Natural killer cell (primary cell): ENCODE measurements at places on chromosomes 2 and 18. TPM values are rescaled to one million over a fixed set of nuclear protein-coding genes. Genes with fewer than 3 reads are reported as not detected.

GRCh38 chr2:36423619-36424120 lies 68.1 kb downstream of the CRIM1 start:
- H3K27ac ChIP-seq: no peak overlapping the region
- no peaks in the 10 kb centered on the region for H3K36me3 ChIP-seq
- H3K4me1 ChIP-seq: no peaks in the 10 kb centered on the region
- no peaks in the 10 kb centered on the region for H3K27me3 ChIP-seq

- H3K4me1 ChIP-seq: no peaks in the 10 kb centered on the region
- no peak for DNase-seq
Observed at GRCh38 chr2:176385219-176385759, 116.0 kb downstream of the MTX2 start.

- H3K4me1 ChIP-seq: no peaks in the 10 kb centered on the region
- H3K27me3 ChIP-seq: no peaks in the 10 kb centered on the region
- no peak for DNase-seq
Observed at GRCh38 chr2:133086176-133086575, 416.2 kb upstream of the LYPD1 start.

GRCh38 chr2:105328281-105329196 lies 996 bp downstream of the TGFBRAP1 start:
- peaks cover 25% of the 10 kb centered on the region for H3K4me1 ChIP-seq
- H3K4me3 ChIP-seq: peak overlapping the region; percentile 62
- H3K27ac ChIP-seq: peak overlapping the region; percentile 67
- H3K27me3 ChIP-seq: no peaks in the 10 kb centered on the region
- no peaks in the 10 kb centered on the region for H3K36me3 ChIP-seq
- DNase-seq: peak; percentile 66

DNA sequence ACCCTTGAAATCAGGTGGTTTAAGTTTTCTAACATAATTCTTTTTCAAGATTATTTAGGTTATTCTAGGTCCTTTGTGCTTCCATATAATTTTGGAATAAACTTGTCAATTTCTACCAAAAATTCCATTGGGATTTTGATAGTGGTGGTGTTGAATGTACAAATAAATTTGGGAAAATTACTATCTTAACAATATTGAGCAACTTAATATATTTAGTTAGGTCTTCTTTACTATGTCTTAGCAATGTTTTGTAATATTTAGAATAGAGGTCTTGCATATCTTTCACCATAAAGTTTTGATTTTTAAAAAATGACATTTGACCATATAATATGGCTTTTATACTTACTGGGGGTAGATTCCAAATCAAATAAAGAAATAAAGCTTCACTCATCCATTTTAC lies 34.0 kb upstream of the CTIF start:
- no peak overlapping the region for H3K27ac ChIP-seq
- no peaks in the 10 kb centered on the region for H3K36me3 ChIP-seq
- peaks cover 2% of the 10 kb centered on the region for H3K27me3 ChIP-seq
- no peak overlapping the region for H3K4me3 ChIP-seq

DNA sequence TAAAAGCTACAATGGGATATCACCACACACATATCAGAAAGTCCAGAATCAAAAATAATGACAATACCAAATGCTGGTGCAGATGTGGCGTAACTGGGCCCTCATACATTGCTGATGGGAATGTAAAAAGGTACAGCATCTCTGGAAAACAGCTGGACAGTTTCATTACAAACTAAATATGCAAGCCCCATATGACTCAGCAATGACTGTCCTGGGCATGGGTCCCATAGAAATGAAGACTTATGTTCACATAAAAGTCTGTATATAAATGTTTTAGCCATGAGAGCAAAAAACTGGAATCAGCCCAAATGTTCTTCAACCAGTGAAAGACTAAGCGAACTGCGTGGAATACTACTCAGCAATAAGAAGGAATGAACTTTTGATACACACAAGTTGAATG lies 56.7 kb downstream of the ALPK2 start:
- H3K36me3 ChIP-seq: no peaks in the 10 kb centered on the region
- no peak overlapping the region for H3K4me3 ChIP-seq
- H3K27me3 ChIP-seq: no peaks in the 10 kb centered on the region
- no peak overlapping the region for H3K27ac ChIP-seq
- DNase-seq: no peak
- no peaks in the 10 kb centered on the region for H3K4me1 ChIP-seq

GRCh38 chr18:48805826-48806535 lies 144.8 kb downstream of the SMAD7 start:
- no peaks in the 10 kb centered on the region for H3K27me3 ChIP-seq
- DNase-seq: peak; percentile 10
- H3K4me3 ChIP-seq: no peak overlapping the region
- no peaks in the 10 kb centered on the region for H3K36me3 ChIP-seq
- H3K27ac ChIP-seq: no peak overlapping the region
- peaks cover 25% of the 10 kb centered on the region for H3K4me1 ChIP-seq

DNA sequence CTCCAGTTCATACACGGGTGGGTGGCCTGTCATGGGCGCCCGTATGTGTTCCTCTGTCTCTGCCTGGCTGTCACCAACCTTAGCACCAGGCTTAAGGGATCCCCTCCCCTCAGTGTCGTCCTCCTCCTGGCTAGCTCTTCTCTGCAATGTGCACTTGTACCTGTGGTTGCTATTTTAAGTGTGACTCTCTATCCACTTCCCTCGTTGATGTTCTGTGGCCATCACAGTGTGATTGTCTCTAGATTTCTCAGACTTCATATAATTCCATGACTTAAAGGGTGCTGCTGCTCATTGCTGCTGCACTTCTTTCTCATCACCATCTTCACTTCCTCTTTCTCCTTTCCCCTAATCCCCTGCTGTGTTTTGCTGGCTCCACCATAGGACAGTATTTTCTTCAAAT lies 143.4 kb downstream of the EML6 start:
- no peak overlapping the region for H3K4me3 ChIP-seq
- H3K27ac ChIP-seq: no peak overlapping the region
- H3K4me1 ChIP-seq: no peaks in the 10 kb centered on the region

DNA sequence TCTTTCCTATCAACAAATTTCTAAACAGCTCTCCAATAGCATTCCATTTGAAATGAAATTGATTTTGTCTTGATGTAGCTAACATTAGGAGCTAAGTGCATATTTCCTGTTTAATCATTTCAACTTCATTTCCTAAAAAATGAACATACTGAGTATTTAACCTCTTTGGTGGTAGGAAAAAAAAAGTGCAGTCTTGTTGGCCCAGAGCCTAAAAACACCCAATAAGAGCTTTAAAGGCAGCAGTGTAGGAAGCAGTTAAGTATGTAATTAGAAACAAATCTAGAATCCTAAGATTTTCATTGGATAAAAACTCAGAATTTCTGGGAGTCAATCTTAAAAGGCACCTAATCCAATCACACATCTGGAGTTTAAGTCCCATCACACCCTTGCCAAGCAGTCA lies 71.0 kb upstream of the RBMS1 start:
- H3K4me1 ChIP-seq: no peaks in the 10 kb centered on the region
- DNase-seq: no peak
- no peak overlapping the region for H3K4me3 ChIP-seq
- no peaks in the 10 kb centered on the region for H3K27me3 ChIP-seq
- H3K27ac ChIP-seq: no peak overlapping the region

- H3K36me3 ChIP-seq: no peaks in the 10 kb centered on the region
- no peaks in the 10 kb centered on the region for H3K27me3 ChIP-seq
- H3K4me1 ChIP-seq: peaks cover 62% of the 10 kb centered on the region
- H3K4me3 ChIP-seq: no peak overlapping the region
- DNase-seq: no peak
- H3K27ac ChIP-seq: peak overlapping the region; percentile 17
Observed at GRCh38 chr2:239220981-239221396, 179.8 kb downstream of the HDAC4 start.

- DNase-seq: no peak
- no peaks in the 10 kb centered on the region for H3K4me1 ChIP-seq
- no peak overlapping the region for H3K4me3 ChIP-seq
- H3K27me3 ChIP-seq: no peaks in the 10 kb centered on the region
Observed at GRCh38 chr2:238570391-238570790, 143.7 kb downstream of the ASB1 start.

DNA sequence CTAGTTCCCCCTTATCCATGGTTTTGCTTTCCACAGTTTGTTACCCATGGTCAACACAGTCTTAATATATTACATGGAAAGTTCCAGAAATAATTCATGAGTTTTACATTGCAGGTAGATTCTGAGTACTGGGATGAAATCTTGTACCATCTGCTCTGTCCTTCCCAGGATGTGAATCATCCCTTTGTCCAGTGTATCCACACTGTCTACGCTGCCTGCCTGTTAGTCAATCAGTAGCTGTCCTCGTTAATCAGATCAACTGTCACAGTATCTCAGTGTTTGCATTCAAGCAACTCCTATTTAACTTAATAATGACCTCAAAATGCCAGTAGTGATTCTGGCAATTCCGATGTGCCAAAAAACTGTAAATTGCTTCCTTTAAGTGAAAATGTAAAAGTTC lies 76.3 kb downstream of the DYNC1I2 start:
- H3K27me3 ChIP-seq: no peaks in the 10 kb centered on the region
- H3K4me3 ChIP-seq: no peak overlapping the region
- H3K36me3 ChIP-seq: peaks cover 4% of the 10 kb centered on the region
- H3K27ac ChIP-seq: no peak overlapping the region
- H3K4me1 ChIP-seq: no peaks in the 10 kb centered on the region
- DNase-seq: no peak

GRCh38 chr2:218286570-218287459 lies 5.5 kb downstream of the TMBIM1 start:
- peak overlapping the region; percentile 40 for H3K4me3 ChIP-seq
- H3K36me3 ChIP-seq: peaks cover 14% of the 10 kb centered on the region
- H3K4me1 ChIP-seq: peaks cover 92% of the 10 kb centered on the region
- DNase-seq: peak; percentile 96

- no peak for DNase-seq
- H3K4me1 ChIP-seq: no peaks in the 10 kb centered on the region
- no peaks in the 10 kb centered on the region for H3K36me3 ChIP-seq
- H3K4me3 ChIP-seq: no peak overlapping the region
- no peak overlapping the region for H3K27ac ChIP-seq
Observed at GRCh38 chr2:62844311-62845090, 139.0 kb downstream of the EHBP1 start.

DNA sequence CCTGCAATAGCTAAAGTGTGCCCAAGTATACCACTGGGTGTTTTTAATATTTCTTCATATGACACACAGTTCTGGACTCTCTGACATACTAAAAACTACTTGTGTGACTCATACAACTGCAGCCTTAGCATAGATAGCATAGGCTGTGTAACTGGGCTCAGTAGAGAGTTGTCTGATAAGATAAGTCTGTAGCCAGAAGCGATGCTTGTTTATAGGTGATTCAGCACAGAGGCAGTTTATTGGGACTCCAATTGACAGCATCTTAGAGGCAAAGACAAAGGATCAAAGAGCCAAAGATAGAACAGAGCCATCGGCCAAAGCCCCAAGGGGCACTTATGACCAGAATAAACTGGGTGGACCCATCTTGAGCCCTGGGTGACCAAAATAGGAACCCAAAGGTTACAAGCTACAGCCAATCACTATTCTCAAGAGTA lies 42.3 kb downstream of the AAK1 start:
- peaks cover 28% of the 10 kb centered on the region for H3K4me1 ChIP-seq
- DNase-seq: no peak
- no peak overlapping the region for H3K27ac ChIP-seq

GRCh38 chr2:141468761-141469160 lies 662.1 kb downstream of the LRP1B start:
- H3K27ac ChIP-seq: no peak overlapping the region
- no peaks in the 10 kb centered on the region for H3K36me3 ChIP-seq
- H3K27me3 ChIP-seq: no peaks in the 10 kb centered on the region
- no peaks in the 10 kb centered on the region for H3K4me1 ChIP-seq
- H3K4me3 ChIP-seq: no peak overlapping the region
- DNase-seq: no peak

DNA sequence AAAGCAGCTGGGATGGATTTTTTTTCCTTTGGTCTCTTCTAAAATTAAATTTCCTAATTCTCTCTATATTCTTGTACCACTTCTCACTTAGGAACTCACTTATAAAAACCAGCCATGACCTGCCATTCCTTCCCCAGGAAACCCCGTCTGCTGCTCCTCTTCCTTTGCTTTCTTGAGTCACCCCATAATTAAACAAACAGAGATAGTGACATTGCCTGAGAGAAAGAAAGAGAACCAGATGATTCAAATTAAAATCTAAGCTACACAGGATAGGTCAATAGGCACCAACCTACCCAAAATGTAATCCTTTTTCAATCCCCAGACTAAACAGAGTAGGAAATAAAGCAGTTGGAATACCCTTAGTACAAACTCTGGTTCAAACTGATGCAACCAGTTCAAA lies 9.7 kb downstream of the STK39 start:
- no peak overlapping the region for H3K27ac ChIP-seq
- H3K4me3 ChIP-seq: no peak overlapping the region
- peaks cover 29% of the 10 kb centered on the region for H3K4me1 ChIP-seq
- no peaks in the 10 kb centered on the region for H3K36me3 ChIP-seq

DNA sequence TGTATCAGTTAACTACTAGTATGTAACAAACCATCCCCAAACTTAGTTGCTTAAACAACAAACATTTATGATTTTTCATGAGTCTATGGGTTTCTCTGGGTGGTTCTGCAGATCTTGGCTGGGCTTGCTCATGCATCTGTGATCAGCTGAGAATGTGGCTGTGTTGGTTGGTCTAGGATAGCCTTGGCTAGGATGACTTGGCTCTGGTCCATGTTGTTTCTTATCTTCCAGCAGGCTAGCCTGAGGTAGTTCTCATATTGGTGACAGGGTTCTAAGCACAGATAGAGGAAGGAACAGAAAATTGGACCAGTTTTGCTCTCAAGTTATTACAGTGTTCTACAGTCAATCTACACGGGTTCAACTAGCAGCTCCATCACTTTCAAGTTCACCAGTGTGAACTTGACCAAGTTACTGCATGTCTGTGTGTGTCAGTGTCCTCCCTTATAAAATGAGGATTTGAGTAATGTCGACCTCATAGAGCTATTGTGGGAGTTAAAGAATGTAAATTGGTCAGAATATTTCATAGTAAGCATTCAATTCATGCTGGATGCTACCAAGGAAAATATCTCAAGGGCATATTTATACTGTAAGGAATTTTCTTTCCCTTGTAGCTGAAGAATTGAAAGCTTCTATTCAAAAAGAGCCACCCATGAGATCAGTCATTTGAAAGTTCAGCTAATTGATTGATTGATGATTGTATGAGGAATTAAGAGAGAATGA lies 65.3 kb downstream of the MYO3B start:
- DNase-seq: no peak
- no peak overlapping the region for H3K27ac ChIP-seq

DNA sequence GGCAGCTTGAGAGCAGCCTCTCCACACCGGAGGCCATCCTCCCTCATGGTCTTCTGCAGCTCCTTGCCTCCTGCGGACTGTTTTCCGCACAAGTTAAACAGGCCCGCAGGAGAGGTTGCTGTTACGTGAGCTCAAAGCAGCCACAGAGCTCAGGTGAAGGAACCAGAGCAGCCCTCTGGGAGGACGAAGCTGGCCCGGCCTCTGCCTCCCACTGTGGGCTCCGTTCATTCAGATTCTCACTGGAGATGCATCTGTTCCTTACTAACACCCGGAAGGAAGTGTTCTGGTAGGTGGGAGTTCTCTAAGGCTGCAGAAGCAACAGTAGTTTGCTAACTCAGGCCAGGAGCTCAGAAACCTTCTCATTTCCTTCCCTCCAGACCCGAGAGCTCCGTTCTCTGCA lies 10.9 kb downstream of the DIPK1C start:
- H3K27ac ChIP-seq: no peak overlapping the region
- no peak overlapping the region for H3K4me3 ChIP-seq
- no peaks in the 10 kb centered on the region for H3K36me3 ChIP-seq
- H3K4me1 ChIP-seq: no peaks in the 10 kb centered on the region
- DNase-seq: no peak

- no peaks in the 10 kb centered on the region for H3K27me3 ChIP-seq
- no peak overlapping the region for H3K4me3 ChIP-seq
- H3K4me1 ChIP-seq: no peaks in the 10 kb centered on the region
- DNase-seq: no peak
- H3K36me3 ChIP-seq: no peaks in the 10 kb centered on the region
Observed at GRCh38 chr2:152247337-152247695, 71.8 kb upstream of the STAM2 start.

REEP1 gene
- total RNA-seq: 0.10 TPM

VIL1 gene
- 1.5 TPM for total RNA-seq
